ENCODE measurements at places on chromosomes 1 and 21.

GRCh38 chr1:244041466-244042120 is 9.5 kb upstream of the ZBTB18 start:
- no peak for DNase-seq

DNA sequence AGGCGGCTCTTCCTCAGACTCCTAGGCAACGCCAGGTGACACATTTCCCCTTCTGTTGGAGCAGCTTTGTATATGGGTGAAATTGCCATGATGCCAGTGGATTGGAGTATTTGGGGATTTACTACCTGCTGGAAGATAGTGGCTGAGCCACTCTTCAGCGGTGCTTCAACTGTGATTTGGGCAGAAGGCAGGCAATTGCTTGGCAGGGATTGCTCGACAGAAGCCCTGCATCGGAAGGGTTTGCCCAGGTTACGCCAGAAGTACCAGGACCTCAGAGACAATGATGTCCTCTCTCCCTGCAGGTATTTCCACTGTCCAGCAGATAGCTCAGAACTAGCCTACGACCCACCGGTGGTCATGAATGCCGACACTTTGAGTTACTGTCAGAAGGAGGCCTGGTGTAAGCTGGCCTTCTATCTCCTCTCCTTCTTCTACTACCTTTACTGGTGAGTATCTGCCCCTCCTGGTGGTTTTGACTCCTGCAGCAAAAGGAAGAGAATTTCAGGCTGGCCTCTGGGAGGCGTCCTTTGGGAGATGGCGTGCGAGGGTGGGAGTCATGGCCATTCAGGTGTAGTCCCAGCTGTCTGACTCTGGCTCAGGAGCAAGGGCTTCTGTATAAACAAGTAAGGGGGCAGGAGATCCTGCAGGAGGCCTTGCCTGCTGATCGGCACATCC is 118.3 kb downstream of the CNIH3 start:
- no peak for DNase-seq

DNA sequence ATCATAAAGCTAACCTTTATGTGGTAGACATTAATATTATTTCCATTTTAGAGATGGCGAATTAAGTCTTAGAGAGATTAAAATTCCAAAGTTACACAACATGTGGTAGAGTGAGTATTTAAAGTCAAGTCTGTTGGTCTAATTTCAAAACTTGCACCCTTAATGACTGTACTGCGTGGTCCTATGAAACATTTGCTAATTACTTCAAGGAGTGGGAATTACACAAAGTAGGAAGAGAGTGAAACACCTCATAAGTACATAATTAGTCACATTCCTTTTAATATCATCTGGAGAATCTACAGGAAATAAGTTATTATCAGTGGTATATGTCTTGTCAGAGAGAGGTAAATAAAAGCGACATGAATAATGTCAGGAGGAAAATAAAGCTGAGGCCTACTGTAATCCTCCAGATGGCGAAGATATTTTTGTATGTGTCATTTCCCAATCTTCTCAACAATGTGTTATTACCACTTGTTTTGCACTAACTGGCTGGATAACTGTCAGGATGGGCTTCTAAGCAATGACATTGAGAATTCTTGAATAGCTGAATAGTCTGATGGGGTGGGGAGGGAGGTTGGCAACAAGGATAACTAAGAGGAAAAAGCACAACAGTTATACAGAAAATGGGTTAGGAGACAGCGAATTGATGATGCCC is 95.5 kb downstream of the TNFSF18 start:
- DNase-seq: no peak

GRCh38 chr1:203673550-203674411 is 47.1 kb downstream of the ATP2B4 start:
- DNase-seq: no peak

Measured in esophagus muscularis mucosa (tissue), 4 donors.